ENCODE measurements at places on chromosomes 1 and 21.
A peak's percentile ranks its signal among the peaks of the same experiment; 100 is the strongest.

- no peak for DNase-seq
These were observed 97.0 kb downstream of the OBSCN start for GRCh38 chr1:228304766-228305395.

DNA sequence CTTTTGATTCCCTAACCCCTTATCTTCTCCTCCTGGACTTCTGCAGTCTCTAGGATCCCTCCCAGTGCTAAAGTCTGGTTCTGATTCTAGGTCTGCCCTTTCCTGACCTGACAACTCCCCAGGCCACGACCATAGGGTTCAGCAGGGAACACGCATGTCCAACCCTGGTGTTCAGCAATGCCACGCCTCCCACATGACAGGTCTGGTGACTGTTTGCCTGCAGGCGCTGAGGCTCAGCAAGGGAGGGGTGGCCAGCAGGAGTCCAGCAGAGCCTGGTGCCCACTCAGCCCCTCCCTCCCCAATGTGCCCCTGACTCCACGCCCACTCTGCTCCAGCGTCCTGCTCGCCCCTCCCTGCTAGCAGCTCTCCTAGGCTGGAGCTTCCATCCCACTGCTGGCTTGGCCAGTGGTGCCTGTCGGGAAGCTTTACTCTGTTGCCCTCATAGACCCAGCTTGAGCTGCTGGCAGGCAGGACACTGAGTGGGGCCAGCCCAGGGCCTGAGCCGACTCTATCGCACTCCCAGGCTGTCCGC is 17.3 kb downstream of the SLC9A1 start:
- DNase-seq = no peak

DNA sequence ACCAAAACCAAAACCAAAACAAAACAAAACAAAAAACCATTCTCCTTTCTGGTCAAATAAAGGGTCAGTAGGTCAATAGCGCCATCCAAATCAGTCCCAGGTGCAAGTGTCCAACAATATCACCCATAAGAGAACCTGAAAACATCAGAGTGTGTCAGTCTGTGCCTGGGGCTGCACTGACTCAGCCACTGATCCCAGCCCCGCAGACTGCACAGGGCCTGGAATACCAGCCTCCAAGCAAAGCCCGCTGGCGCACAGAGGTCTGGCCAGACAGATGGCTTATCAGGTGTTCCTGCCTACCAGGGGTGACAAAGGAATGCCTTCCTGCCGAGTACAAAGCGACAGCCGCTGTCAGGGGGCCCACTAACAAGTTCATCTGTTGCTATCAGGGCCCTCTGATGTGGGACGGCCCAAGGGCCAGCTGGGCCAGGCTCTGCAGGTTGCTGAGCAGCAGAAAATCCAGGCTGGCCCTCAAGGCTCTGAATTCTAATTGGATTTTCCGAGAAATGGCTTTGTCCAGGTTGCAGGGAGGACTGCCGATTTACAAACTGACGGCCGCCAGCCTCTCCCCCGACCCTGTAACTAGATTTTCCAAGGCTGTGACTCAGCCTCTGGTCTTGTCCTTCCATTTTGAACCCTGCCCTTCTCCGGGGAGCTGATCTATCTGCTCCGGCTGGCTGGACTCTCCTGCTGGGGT is 13.7 kb upstream of the TMEM51 start:
- DNase-seq = peak; percentile 66

- no peak for DNase-seq
These were observed 234.0 kb upstream of the IRF2BP2 start for GRCh38 chr1:234843946-234844345.

DNA sequence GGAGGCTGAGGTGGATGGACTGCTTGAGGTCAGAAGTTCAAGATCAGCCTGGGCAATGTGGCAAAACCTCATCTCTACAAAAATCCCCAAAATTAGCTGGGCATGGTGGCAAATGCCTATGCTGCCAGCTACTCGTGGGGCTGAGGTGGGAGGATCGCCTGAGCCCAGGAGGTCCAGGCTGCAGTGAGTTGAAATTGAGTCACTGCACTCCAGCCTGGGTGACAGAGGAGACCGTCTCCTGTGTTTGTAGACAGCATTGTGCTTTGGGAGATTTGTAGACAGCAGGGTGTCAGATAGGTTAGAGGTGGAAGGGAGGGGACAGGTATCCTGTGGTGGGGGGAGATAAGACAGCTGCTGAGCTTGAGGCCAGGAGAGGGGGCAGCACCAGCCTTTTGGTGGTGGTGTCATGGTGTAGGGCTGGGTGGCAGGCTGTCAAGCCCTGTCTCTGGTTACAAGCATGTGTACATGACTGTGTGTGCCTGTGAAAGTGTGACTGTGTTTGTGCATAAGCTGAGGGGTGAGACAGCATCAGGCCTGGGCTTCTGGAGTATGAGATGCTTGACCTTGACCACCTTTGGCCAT is 15.2 kb downstream of the PPFIA4 start:
- no peak for DNase-seq

- no peak for DNase-seq
These were observed 3.7 kb downstream of the SLC45A3 start for GRCh38 chr1:205676597-205676996.

DNA sequence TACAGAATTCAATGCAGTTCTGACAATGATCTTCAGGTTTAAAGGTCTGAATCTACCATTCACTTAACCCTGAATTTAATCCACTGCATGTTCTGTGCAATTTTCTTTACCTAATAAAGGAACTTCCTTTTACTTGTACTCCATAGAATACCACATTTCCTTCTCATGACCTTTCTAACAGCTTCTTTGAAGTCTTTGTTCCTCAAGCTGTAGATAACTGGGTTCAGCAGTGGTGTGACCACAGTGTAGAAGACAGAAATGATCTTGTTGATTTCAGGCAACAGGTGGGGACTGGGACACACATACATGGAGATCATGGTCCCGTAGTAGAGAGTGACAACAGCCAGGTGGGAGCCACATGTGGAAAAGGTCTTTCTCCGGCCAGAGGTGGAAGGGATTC is 878 bp downstream of the OR11L1 start:
- DNase-seq = no peak

DNA sequence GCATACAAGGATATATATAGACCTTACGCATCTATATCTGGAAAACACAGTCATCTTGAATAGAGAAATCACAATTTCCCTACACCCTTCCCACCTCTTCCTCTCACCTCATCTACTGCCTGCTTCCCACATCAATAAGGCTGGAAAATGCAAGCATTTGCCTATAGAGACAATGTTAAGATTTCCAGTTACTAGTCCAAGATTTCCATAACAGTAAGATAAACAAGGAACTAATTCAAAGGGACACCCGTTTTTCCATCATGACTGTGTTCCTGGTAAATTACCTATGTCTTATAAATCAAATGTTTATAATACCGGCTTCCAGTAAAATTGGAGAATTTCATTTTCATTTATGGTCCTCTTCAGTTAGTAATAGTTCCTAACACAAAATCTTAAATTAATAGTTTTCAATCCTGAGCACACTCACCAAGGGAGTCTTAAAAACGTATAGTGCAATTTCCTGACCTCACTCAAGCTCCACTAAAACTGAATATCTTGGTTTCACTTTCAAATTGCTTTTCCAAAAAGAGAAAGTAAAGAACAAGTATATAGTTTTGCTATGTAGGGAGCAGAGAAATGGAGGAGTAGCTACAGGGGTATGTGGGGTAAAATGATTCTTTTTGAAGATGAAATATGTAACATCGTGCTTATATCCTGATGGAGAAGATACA is 398.7 kb downstream of the PLPP3 start:
- no peak for DNase-seq

- no peak for DNase-seq
These were observed 142.5 kb downstream of the TIAM1 start for GRCh38 chr21:31201548-31201947.

DNA sequence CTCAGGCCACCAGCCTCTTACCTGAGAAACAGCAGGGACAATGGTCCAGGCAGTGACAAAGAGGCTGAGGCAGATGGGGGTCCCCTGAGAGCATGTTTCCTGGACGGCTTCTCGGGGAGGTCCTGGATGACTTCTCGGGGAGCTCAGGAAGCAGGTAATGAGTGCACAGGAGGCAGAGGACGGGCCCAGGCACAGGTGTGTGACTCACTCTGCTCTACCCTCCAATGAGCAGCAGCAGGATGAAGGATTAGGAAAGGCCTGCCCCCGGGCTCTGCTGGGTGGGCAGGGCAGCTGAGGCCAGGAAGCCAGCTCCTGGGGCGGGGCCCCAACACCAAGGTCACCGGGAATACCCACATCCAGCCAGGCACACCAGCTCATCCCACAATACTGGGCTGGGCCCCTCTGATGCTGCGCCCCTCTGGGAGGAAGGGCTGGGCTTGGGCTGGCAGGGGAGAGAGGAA is 17.2 kb upstream of the PTAFR start:
- peak; percentile 60 for DNase-seq

DNA sequence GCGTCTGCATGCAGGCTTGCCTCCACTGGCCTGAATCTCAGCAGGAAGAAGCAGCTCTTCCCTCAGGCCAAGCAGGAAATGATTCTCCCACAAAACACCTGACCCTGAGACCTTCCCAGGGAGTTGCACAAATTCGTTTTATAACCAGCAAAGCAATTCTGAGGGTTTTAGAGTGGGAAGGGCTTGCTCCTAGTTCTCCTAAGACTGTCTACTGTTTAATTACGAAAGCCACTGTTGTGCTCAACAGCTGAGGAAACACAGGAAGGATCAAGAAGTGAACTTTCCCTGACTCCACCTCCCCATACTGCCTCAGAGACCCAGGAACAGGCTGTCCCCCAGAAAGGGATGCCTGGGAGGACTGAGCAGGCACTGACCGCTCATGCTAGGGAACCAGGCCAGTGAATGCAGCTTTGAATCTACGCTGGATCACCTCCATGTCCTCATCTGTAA is 37.0 kb upstream of the PUM1 start:
- peak; percentile 91 for DNase-seq

DNA sequence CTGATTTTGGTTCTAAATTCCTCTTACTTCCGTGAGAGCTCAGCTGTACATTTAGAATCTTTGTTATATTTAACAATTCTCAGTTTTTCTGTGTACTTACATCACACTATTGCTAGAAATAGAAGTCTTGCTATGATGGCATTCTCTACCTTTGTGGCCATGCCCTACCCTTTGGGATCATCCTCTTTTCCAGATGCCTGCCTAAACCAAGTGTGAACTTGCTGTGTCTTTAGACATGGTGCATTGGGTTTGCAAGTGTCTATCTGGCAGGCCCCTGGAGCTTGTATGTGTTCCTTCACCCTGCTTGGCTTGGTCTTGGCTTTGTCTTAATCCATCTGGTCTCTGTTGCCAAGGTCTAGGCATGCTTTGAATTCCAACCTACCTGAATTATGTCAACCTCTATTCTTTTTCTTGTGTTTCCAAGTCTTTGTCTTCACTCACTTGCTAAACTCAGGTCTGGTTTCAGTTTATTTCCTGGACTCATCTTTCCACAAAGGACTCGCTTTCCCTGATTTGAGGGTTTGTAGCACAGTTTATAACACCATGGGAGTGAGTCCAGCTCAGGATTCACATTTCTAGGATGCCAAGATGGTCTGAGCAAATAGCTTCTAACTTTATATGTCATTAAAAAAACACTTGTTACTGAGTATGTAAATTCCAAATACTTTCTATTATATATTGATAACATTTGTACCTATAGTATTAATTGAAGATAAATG is 20.6 kb upstream of the APOBEC4 start:
- DNase-seq = no peak

- DNase-seq = no peak
These were observed 452.3 kb downstream of the OMA1 start for GRCh38 chr1:58094221-58094620.

DNA sequence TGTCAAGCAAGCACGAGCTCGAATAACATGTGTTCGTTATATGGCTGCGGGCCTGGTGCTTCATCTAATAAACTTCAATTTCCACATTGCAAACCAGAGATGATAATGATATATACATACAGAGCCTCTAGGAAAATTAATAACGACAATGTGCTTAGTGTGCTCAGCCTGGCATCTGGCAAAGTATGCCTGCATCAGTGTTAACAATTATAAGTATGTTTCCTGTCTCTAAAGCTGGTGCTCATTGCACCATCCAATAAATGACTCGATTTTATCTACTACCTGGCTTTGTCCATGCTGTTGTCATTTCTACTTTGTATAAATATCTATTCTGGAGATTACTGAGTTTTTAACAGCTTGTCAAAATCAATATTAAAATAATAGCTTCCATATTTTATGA is 1402.6 kb downstream of the MRPL39 start:
- no peak for DNase-seq

GRCh38 chr1:152640351-152640750 is 17.4 kb upstream of the LCE3A start:
- DNase-seq = no peak

GRCh38 chr1:87953732-87954344 is 625.2 kb downstream of the LMO4 start:
- peak; percentile 66 for DNase-seq

DNA sequence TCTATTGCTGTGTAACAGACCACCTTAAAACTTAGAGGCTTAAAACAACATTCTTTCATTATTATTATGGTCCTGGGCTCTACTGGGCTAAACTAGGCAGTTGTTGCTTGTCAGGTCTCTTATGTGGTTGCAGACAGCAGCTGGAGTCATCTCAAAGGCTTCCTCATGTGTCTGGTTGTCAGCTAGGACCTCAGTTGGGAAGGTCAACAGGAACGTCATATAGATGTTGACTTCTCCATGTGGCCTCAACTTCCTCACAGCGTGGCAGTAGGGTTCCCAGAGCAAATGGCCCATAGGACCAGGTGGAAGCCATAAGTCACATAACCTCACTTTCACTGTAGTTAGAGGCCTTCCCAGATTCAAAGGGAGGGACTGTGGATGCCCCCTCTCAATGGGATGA is 15.4 kb upstream of the MEF2D start:
- DNase-seq = no peak

- no peak for DNase-seq
These were observed 1.0 kb downstream of the ANKRD65 start for GRCh38 chr1:1419813-1420653.

- peak; percentile 53 for DNase-seq
These were observed 11.5 kb downstream of the MACO1 start for GRCh38 chr1:25442178-25442577.

GRCh38 chr1:44553127-44553758 is 121.0 kb downstream of the TMEM53 start:
- no peak for DNase-seq

GRCh38 chr1:199482426-199482825 is 545.1 kb upstream of the NR5A2 start:
- DNase-seq = no peak

DNA sequence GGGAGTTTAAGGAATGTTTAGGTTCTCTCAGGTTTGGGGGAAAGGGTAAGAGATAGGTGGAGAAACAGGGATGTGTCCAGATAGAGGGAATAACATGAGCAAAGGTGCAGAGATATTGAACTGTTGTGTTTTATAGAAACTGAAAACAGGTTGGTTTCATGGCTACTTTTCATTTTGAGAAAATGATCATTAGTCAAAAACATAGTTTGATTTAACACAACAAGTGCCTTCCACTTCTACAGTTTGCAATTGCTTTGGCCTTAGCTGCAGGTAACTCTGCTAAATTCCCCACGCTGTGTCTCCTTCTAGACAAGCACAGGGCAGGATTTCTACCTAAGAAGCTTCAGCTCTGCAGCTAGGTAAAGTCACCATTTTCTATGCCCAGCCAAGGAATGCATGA is 124.9 kb downstream of the RGS2 start:
- no peak for DNase-seq

Measured in NCI-H226 (cell line).